ENCODE measurements at places on chromosomes 4 and X.
A peak's percentile ranks its signal among the peaks of the same experiment; 100 is the strongest.

DNA sequence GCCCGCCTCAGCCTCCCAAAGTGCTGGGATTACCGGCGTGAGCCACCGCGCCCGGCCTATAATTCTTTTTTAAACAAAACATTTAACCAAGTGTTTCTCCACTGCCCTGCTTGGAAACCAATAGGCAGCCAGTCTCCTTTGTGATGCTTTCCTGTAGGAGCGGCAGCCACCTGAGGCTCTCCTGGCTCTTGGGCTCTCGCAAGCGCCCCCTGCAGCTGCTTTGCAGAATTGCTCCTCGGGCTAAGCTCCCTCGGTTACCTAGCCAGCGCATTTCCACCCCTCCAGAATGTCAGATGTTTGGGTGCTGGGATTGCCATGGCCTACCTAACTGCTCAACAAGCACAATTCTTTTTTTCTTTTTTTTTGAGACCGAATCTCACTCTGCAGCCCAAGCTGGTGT lies 7.7 kb downstream of the S100P start:
- DNase-seq = no peak

- DNase-seq = no peak
Observed at GRCh38 chr4:54169176-54169575, 59.9 kb upstream of the PDGFRA start.

GRCh38 chr4:129248621-129249020 lies 152.7 kb downstream of the C4orf33 start:
- no peak for DNase-seq

DNA sequence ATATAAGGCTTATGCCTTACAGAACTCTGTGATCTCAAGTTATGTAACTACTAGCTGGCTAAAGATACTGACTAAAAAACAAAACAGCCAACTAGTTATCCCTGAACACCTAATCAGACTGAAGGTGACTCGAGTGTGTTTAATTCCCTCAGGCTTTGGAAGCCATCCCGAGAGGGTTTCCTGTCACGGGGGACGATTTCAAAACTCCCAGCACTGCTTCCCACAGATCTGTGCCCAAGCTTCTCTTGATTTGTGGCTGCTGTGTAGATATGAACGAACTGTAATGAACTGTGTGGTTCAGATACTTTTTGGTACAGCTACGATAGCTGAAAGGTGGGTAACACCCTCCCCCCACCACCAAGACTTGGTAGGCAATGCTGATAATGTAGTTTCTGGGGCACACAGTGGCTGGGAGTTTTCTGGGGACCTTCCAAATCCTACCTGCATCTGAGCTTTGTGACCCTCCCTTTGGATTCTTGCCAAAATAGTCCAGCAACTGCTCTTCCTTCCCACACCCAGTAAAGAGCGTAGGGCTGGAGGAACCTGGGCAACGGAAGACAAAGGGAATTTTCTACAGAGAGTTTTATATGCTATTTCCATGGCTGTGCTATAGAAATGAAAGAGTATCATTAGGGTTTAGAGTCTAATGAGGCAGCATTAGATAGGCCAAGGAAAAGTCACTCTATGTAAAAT lies 148.8 kb downstream of the MGST2 start:
- no peak for DNase-seq

- peak; percentile 31 for DNase-seq
Observed at GRCh38 chrX:64204701-64205440, 637 bp downstream of the AMER1 start.

Data from germinal center (tissue), 1 donor.